ENCODE measurements at places on chromosomes 4 and X.
A peak's percentile ranks its signal among the peaks of the same experiment; 100 is the strongest.

- DNase-seq, result no peak
Measured at GRCh38 chrX:43861750-43862149, 20.5 kb downstream of the MAOB start.

- DNase-seq, result no peak
Measured at GRCh38 chr4:101160792-101161592, 186.3 kb downstream of the PPP3CA start.

- peak; percentile 31 for DNase-seq
Measured at GRCh38 chrX:38891641-38892413, 90.6 kb downstream of the MID1IP1 start.

DNA sequence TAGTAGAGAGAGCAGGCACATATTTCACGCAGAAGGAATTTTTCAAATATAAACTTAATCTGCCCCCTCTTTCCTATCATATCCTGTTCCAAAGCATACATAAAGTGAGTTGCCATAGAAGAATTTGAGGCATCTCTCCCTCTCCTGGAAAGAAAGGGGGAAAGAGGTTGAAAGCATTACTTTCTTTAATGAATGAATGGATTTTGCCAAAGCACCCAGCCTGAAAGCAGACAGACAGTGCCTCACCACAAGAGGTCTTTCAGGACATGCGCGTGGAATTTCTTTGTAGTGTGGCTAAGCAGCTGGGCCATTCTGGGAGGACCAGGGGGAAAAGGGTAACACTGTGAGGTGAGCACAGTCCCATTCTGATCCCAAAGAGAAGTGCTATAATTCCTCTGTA is 651.4 kb downstream of the IQCM start:
- no peak for DNase-seq

GRCh38 chrX:1564750-1565683 is 26.4 kb upstream of the AKAP17A start:
- no peak for DNase-seq

GRCh38 chrX:103248553-103248952 is 6.4 kb downstream of the TCEAL8 start:
- no peak for DNase-seq

DNA sequence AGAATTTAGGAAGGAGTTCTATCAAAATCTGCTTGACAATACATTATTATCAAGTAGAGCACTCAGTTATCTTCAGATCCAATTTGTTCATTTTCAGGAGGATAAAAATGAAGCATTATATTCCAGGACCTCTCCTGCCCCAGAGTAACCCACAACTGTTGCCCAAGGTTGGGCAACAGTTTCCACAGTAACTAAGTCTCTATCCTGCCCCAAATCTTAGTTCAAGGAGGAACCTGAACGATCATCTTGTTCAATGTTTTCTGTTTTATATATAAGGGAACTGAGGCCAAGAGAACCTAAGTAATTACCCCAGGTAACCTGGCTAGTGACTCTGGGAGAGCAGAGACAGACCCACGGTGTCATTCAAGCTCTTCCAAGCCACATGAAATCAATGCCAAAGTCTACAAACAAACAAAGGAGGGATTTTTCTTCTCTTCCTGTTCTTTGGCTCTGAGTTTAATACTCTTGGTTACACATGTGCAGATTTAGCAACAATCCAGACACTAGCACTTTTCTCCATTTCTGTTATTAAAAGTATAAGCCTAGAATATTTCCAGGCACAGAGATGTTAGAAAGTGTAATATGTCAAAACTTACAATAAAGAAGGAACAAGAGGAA is 105.6 kb downstream of the C4orf51 start:
- no peak for DNase-seq

GRCh38 chrX:13483773-13484172 is 85.6 kb upstream of the EGFL6 start:
- DNase-seq, result no peak

- no peak for DNase-seq
Measured at GRCh38 chr4:131207589-131207988, 1941.5 kb upstream of the PCDH10 start.

GRCh38 chrX:110755061-110755460 is 40.6 kb downstream of the CHRDL1 start:
- no peak for DNase-seq

DNA sequence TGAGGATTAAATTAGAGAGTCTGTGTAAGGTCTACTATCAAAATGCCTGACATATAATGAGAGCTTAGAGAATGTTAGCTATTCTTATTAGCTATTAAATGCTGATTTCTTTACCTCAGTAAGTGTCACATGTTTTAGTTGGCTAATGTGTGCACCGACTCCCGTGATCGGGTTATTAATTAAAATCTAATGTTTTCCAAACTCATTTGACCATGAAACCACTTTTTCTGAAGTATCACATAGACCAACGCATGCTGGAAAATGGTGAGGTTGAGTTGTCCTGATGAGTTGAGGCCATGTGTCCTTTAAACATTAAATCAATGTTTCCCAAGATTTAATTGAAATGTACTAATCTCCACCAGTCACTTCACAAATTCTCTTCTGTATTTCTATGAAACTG is 84.8 kb upstream of the C1QTNF7 start:
- no peak for DNase-seq

- no peak for DNase-seq
Measured at GRCh38 chrX:40878766-40879165, 143.4 kb upstream of the MED14 start.

DNA sequence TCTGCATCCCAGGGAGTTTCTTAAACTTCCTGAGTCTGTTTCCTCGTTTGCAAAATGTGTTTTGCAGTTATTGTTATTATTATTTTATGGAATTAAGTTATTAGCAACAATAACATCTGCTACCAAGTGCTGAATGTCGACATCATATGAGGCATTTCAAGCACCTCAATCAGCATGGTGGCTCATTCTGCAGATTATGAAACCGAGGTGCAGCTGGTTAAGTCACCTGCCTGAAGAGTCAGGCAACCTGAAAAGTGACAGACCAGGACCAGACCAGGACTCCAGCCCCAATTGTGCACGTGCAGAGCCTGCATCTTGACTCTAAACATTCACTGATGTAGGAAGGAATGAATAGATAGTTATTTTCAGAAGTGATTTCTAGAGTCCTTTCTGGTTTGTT is 99.8 kb downstream of the AFAP1 start:
- no peak for DNase-seq

DNA sequence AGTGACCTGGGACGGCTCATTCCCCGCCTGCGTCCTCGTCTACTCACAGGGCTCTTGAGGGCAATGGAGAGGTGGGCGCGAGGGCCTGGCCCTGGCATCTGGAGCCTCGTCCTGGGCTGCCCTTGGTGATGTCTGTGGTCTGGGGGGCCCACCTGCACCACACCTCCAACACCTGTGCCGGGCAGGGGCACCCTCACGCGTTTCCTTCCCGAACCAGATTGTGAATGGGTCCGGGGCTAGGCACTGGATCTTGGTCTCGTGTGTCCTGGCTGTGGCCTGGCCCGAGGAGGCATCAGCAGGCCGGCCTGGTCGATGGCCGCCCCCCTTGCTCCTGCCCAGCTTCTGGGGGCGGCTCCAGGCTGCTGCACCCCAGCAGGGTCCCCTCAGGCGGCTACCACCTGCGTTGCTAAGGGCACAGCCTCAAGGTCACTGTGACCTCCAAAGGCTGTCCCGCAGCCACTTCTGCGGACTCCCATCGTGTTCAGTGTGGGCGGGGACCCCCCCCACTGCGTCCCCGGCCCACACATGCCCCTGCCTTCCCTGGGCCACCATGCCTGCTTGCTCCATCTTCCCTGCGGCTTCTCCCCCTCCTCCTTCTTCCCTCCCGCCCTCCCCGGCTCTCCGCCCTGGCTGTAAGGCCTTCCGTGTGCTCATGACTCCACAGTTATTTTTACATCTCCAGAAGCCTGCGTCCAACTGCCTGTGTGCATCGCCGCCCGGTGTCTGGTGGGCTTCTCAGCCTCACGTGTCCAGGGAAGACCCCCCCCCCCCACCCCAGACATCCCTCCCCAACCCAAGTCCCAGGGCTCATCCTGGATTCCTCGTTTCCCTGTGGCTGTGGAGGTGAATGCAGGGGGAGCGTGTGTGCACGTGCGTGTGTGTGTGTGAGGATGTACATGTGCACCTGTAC is 3.8 kb downstream of the DOK7 start:
- no peak for DNase-seq

DNA sequence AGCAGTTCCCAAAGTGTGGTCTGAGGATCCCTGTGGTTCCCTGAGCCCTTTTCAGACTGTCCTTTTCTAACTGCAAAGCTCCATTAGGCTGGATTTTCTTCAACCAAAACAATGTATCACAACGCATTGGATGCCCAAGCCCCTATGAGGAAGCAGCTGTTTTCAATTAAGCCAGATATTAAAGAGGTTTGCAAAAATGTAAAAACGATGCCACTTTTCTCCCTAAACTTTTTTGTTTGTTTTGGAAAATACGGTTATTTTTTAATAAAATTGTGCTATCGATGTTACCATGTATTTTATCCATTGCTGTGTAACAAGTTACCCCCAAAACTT is 170.4 kb upstream of the BCOR start:
- DNase-seq, result no peak

DNA sequence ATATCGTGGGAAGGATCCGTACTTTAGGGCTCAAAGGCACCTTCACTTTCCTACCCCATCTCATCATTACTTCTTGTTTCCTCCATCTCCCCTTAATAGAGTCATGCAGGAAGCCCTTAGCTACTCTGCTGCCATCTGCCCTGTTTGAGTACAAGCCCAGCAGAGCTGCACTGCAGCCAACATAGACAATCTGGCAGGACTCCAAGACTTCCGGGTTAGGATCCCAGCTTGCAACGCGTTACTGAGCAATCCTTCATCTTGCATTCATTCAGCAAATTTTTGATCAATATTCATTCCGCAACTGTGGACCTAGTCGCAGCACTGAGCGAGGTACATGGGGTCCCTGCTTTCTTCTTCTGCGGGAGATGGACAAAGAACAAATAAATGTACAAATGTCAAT is 344.9 kb downstream of the BCOR start:
- no peak for DNase-seq

DNA sequence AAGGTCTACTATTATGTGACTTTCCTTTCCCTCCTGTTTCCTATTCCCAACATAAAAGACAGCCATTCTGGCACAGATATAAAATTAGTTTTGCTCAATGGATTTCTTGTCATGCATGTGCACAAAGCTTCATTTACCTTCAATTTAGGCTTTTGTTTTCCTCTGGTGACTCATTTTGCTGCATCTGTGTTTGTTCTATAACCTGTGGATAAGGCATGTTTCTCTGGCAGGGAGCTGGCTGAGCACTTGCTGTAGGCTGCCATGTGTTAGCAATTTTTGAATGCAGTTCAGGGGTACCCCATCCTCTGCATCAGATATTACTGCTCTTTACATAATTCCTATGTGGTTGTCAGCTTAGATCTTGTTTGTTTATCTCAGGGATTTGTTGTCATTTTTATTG is 202.8 kb upstream of the GRID2 start:
- no peak for DNase-seq

DNA sequence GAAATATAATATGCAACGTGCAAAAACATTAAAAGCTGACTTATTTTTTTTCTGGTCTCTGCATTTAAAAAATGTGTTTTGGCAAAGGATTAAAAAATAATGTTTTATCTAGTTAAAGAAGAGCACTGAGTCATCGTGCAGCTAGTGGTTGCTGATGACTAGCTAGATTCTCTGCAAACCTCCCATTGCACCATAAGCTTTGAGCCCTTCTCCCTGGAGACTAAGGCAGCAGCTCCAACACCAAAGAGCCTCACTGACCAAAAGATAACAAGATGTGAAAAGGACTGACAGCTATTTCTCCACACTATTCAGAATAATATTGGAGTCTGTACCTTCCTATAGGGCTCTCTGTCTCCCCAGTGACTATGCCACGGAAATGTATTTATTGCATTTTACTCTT is 424.3 kb downstream of the SLITRK2 start:
- no peak for DNase-seq

DNA sequence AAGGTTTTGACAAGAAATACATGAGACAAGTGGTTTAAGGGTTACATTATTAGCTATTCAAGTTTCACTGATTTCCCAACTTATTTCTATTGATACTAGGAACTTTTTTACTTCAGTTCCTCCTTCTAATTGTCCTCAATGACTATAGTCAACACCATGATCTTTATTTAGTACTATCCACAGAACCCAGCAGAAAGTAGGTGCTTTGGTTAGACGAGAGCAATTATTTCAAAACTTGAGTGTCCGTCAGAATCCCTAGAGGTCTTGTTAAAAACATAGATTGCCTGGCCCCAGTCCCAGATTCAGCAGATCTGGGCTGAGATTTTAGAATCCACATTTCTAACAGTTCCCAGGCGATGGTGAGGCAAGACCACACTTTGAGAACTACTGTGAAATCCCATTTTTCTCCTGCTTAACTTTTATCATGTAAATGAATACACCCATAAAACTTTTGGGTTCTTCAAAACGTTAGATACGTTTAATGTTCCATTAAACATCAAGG is 17.9 kb downstream of the EXOC1 start:
- DNase-seq, result no peak

DNA sequence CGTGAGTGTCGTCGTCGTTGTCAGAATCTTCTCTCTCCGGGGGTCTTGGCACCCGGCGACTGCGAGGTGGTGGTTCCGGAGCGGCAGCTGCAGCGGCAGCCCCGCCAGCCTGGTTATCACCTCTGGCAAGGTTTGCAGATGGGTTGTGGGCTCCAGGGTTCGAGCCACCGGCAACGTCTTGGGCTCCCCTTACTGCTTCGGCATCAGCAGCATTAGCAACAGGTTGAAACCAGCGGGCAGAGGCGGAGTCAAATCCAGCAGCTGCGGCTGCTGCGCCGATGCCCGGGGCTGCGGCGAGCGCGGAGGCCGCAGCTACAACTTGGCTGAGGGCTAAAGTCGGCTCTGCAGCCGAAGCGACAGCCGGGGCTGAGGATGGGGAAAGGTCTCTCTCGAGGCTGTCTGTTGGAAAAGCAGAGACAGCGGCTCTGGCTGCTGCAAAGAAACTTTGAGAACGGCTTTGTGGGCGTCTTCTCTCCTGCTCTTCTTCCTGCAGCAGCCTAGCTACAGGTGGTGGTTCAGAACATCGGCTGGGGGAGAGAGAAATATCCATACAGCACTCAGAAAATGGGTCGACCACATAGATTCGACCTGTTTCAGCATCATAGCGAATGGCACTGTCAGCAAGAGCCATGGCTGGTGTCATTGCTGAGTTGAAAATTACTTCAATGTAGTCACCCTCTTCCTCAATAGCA is 3.6 kb downstream of the IRS4 start:
- DNase-seq, result no peak

GRCh38 chr4:20353646-20354045 is 101.9 kb downstream of the SLIT2 start:
- DNase-seq, result no peak

- DNase-seq, result no peak
Measured at GRCh38 chr4:158912806-158913205, 144.0 kb downstream of the FNIP2 start.

GRCh38 chr4:183416879-183417755 is 27.3 kb upstream of the CDKN2AIP start:
- DNase-seq, result no peak

- DNase-seq, result no peak
Measured at GRCh38 chr4:114205261-114205660, 225.8 kb upstream of the ARSJ start.
